ENCODE measurements at places on chromosomes 3 and 15.
A peak's percentile ranks its signal among the peaks of the same experiment; 100 is the strongest.

- peak; percentile 39 for DNase-seq
Observed at GRCh38 chr3:45011756-45012508, 14.2 kb upstream of the CLEC3B start.

GRCh38 chr15:29131840-29132420 is 137.7 kb downstream of the NSMCE3 start:
- DNase-seq = no peak

GRCh38 chr15:62799919-62800318 is 242.6 kb upstream of the TPM1 start:
- DNase-seq = no peak

GRCh38 chr3:179558742-179559364 is 3.9 kb upstream of the ACTL6A start:
- DNase-seq = peak; percentile 76

DNA sequence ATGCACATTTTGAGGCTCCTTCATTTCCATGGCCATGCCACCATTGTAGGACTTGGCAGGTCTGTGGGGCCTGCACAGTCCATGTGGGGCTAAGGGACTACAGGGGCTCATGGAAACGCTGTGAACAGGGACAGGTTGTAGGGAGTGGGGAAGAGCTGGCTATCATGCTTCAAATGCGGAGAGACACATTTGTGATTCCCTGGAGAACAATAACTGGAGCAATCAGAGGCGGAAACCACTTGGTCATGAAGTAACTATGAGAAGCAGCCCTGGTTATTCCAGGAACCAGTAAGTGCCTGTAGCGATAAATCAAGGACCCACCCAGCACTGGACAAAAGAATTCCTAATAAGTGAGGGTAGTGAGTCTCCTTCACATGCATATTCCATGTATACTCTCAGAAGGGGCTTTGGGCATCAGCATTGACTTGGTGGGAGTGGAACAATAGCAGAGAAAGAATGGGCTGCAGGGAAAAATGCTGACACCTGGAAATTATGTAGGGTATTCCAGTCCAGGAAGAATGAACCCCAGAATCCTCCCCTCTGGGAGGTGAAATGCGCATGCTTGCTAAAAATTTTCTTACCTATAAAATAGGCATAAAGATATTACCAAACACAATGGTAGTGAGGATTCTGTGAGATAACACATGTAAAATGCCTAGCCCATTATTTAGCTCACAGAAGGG is 251.4 kb upstream of the ROPN1 start:
- DNase-seq = no peak

- no peak for DNase-seq
Observed at GRCh38 chr3:50210510-50211367, 5.7 kb downstream of the SLC38A3 start.

- DNase-seq = no peak
Observed at GRCh38 chr15:45481135-45481534, 41.4 kb downstream of the SLC30A4 start.

GRCh38 chr3:36401056-36401455 is 20.8 kb downstream of the STAC start:
- DNase-seq = no peak

- DNase-seq = no peak
Observed at GRCh38 chr3:11638495-11639358, 5.0 kb downstream of the VGLL4 start.

GRCh38 chr3:48716982-48717746 is at the start of gene IP6K2:
Gene IP6K2, minus strand, starts transcription at chr3:48717221. Its CDS starts 21,930 bp downstream, at chr3:48695291.
- DNase-seq = peak; percentile 99

DNA sequence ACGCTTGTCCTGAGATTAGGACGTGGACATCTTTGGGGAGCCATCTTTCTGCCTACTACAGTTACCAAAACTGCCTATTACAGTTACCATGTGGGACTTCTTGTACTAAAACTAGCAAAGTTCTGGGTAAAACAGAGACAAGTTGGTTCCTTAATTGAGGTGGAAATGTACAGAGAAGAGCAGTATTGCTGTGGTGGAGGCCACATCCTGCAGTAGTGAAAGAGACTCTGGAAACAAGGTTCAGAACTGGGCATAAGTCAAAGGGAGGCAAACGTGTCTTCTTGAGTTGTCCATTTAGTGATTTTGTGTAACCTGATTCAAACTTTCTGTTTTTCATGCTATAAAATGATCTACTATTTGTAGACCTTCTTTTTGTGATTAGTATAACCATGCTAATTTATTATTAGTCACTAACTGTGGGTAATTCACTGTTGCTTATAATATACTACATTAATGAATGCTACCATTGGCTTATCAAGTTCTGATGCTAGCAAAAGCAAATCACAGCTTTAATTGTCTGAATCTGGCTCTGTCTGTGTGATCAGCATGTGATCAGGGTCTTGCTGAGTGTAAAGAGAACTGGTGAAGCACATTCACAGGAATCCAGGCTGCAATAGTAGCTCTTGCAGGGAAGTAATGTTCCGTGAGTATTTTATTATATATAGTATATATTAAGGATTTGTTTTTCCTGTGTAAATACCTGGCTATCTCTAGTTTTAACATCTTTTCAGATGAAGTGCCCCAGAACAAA is 207.9 kb upstream of the GAP43 start:
- no peak for DNase-seq

DNA sequence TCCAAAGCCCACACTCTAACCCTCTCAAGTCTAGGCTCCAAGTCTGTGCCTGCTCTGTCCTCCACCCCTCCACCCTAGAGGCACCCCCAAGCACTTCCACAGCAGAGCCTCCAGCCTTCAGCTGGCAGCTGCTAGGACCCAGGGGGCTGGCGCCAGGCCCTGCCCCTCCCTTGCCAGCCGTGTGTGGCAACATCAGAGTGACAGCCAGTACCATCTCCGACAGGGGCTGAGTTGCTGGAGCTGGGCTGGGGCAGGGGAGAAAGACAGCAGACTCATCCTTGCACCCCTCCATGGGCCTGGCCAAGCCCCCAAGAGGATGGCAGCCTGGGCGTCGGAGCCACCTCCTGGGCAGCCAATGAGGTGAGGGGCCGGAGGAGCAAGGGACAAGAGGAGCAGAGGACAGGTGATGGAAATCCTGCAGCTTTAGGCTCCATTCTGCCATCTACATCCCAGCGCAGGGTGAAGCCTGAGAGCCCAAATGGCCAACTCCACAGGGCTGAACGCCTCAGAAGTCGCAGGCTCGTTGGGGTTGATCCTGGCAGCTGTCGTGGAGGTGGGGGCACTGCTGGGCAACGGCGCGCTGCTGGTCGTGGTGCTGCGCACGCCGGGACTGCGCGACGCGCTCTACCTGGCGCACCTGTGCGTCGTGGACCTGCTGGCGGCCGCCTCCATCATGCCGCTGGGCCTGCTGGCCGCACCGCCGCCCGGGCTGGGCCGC is at the start of gene GPR62:
Gene GPR62, plus strand, starts transcription at position 207 of the 718 bp plus-strand sequence. Its CDS starts 272 bp downstream, at position 479.
- DNase-seq = no peak

- no peak for DNase-seq
Observed at GRCh38 chr3:65556934-65557577, 481.7 kb downstream of the MAGI1 start.

DNA sequence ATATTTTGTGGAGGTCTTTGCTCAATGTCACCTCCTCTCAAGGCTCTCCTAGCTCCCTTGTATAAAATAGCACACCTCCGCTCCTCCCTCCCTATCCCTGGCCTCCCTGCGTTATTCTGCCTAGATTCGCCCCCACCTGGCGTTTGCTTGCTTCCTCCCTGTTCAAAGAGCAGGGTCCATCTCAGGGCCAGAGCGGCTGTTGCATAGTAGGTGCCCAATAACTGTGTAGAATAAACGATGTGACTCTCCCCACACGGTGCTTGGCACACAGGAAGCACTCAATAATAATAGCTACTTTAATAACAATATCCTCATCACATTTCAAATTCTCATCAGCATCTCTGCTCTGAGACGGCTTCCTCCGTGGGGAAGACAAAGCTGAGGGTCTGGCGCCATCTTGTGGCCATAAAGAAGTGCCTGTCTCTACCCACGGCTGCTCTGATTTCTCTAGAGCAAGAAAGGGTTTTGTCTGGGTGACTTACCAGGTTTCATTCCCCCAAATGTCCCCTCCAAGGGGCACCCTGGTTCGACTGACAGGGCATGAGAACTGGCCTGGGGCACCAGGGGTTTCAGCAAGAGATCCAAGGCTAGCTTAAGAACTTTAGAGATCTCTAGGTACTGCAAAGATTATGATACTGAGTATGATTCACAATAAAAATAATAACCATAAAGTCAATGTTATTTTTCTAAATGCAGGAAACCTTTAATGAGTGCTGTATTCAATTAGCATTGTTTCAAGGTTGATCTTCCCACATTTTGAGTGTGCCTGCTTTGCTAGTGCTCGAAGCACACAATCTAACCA is 16.1 kb downstream of the CD276 start:
- DNase-seq = peak; percentile 78

DNA sequence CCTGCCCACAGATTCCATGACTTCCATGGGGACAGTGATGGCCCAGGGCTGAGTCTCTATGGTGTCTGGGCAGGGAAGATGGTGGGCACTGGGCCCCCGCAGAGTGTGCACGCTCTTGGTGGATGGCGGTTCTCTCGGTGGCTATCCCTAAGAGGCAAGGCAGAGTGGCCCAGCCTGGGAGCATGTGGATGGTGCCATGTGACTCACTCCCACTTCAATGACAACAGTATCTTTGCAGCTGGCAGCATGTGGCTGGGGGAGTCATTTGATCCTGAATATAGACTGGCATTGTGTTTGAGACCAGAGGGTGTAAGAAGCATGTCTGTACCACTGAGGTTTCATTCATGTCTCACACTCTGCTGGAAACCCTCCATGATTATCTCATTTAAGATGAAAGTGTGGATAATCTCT is 101.2 kb downstream of the CORO2B start:
- DNase-seq = no peak

DNA sequence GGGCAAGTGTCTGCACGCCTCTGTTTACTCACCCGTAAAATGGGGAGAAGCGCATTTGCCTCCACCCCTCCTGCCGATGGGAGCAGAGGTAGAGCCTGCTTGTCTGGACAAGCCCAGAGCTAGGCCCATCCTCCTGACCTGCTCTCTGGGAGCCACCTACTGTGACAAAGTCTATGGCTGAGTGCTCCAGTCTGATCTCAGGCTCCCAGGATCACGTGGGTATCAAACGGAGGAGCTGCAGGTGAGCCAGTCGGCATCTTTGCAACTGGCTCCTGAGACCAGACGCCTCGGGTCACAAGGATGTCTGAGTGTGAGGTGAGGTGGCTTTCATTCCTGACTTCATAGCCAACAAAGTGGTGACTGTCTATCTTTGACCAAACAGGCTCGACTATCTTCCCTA is 2.1 kb upstream of the ALDH1A3 start:
- no peak for DNase-seq

DNA sequence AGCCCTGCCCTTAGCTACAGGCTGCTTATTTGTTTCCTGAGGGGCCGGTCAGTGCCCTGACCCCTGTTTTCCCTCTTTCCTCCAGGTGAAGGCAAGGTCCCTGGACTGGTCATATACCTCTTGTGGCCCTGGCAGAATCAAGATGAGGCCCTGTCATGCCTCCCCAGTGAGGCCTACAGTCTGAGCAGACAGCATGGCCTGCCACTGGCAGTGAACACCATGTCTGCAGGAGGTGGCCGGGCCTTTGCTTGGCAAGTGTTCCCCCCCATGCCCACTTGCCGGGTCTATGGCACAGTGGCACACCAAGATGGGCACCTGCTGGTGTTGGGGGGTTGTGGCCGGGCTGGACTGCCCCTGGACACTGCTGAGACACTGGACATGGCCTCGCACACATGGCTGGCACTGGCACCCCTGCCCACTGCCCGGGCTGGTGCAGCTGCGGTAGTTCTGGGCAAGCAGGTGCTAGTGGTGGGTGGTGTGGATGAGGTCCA is 1.2 kb downstream of the KLHDC8B start:
- no peak for DNase-seq

- no peak for DNase-seq
Observed at GRCh38 chr3:134694946-134695543, 44.2 kb upstream of the KY start.

All from inflammatory macrophage treated with lipopolysaccharide for 4 hours (primary cell).